ENCODE measurements at places on chromosomes 16 and 17.

- no peak for DNase-seq
Observed at GRCh38 chr17:43140396-43141332, 15.5 kb upstream of the BRCA1 start.

GRCh38 chr17:2423271-2423670, 22.4 kb upstream of the MNT start:
- no peak for DNase-seq

GRCh38 chr16:87850009-87851006, 19.0 kb downstream of the SLC7A5 start:
- no peak for DNase-seq

DNA sequence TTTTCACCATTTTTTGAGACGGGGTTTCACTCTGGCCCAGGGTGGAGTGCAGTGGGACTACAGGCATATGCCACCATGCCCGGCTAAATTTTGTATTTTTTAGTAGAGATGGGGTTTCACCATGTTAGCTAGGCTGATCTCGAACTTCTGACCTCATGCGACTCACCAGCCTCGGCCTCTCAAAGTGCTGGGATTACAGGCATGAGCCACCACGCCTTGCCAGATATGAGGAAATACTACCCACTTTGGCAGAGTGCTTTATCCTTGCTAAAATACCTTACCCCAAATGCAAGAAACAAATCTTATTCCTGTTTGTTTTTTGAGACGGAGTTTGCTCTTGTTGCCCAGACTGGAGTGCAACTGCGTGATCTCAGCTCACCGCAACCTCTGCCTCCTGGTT, 62.9 kb upstream of the MGAT5B start:
- no peak for DNase-seq

GRCh38 chr16:58048494-58049231, 23.1 kb downstream of the MMP15 start:
- no peak for DNase-seq

All from Panc1 (cell line).